ENCODE measurements at places on chromosomes 11 and 22. TPM values are rescaled to one million over a fixed set of nuclear protein-coding genes. Genes with fewer than 3 reads are reported as not detected.
A peak's percentile ranks its signal among the peaks of the same experiment; 100 is the strongest.

- H3K36me3 ChIP-seq: peaks cover 95% of the 10 kb centered on the region
These were observed 20.1 kb downstream of the UBE4A start for GRCh38 chr11:118379497-118379896.

The SCGB1A1 gene
- not detected for total RNA-seq

GRCh38 chr11:14636119-14636518 is 7.5 kb upstream of the PDE3B start:
- no peak overlapping the region for H3K4me3 ChIP-seq
- no peaks in the 10 kb centered on the region for H3K27me3 ChIP-seq
- no peaks in the 10 kb centered on the region for H3K4me1 ChIP-seq
- no peaks in the 10 kb centered on the region for H3K36me3 ChIP-seq

GRCh38 chr11:28466506-28466905 is 358.3 kb downstream of the METTL15 start:
- no peak for DNase-seq
- no peaks in the 10 kb centered on the region for H3K36me3 ChIP-seq
- H3K4me1 ChIP-seq: no peaks in the 10 kb centered on the region
- no peaks in the 10 kb centered on the region for H3K27me3 ChIP-seq

DNA sequence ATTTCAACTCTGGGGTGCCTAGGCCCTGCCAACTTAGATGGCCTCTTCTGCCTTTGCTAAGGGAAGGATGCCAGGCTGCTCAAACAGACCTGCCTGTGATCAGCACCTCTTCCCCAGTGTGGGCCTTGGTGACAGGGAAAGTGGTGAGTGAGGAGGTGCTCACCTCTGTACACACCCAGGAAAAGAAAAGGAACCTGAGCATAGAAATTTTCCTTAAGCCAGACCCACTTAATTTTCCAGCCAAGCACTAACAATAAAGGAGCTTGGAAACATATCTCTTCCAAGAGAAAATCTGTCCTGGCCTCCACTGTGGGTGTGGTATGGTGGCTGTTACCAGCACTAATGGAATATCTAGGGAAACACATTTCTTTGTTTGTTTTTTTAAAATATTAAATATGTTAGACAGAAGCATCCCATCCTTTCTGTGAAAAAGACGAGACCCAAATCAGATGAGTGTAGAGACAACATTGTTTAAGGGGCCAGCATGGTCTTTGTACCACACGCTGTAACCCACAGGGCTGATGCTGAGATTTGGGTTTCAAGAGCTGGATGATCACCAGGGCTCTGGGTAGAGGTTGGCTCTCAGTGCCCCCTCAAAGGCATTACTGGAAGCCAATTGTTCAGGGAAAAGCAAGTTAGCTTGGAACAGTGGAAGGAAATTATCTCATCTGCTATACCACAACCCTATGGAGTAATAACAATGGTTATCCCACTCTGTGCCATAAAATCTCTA is 472.2 kb downstream of the INSC start:
- DNase-seq: no peak
- H3K27me3 ChIP-seq: no peaks in the 10 kb centered on the region
- no peak overlapping the region for H3K4me3 ChIP-seq
- no peaks in the 10 kb centered on the region for H3K36me3 ChIP-seq
- no peak overlapping the region for H3K27ac ChIP-seq

DNA sequence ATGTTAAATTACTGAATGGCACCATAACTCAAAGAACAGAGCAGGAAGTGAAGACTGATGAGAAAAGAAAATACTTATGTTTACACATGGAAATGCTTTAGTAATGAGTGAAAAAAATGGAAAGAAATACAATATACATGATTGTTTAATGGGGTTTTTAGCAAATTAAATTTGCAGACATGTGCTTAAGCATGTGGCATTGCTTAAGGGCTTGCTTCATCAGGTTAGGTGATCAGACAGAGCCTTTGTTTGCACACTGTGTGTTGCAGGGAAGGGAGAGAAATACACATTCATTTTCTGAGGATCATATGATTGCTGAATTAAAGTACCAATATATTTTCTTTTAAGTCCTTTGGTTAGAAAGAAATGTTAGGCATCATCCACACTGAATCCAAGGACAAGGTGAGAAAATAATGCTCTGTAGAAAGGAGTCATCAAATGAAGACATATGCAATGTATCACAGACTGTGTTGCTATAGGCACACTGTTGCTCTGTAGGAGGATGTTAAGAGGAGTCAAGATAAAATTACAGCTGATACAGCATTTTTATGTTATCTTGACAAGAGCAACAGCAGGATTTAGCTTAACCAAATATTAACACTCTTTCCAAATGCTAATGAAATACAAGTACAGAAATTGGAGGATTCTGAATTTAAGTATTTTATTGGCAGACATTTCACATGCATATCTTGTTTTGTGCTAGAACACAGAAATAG is 23.4 kb upstream of the ARHGAP20 start:
- no peak for DNase-seq
- H3K27me3 ChIP-seq: no peaks in the 10 kb centered on the region
- H3K27ac ChIP-seq: no peak overlapping the region
- H3K4me3 ChIP-seq: no peak overlapping the region
- H3K4me1 ChIP-seq: no peaks in the 10 kb centered on the region
- H3K36me3 ChIP-seq: no peaks in the 10 kb centered on the region

The APOL3 gene
- 24.1 TPM for total RNA-seq

- no peak overlapping the region for H3K27ac ChIP-seq
- no peak overlapping the region for H3K4me3 ChIP-seq
- no peaks in the 10 kb centered on the region for H3K36me3 ChIP-seq
- no peaks in the 10 kb centered on the region for H3K27me3 ChIP-seq
- no peaks in the 10 kb centered on the region for H3K4me1 ChIP-seq
These were observed 153.1 kb downstream of the DDX10 start for GRCh38 chr11:108817976-108818375.

The MFRP gene
- not detected for total RNA-seq

DNA sequence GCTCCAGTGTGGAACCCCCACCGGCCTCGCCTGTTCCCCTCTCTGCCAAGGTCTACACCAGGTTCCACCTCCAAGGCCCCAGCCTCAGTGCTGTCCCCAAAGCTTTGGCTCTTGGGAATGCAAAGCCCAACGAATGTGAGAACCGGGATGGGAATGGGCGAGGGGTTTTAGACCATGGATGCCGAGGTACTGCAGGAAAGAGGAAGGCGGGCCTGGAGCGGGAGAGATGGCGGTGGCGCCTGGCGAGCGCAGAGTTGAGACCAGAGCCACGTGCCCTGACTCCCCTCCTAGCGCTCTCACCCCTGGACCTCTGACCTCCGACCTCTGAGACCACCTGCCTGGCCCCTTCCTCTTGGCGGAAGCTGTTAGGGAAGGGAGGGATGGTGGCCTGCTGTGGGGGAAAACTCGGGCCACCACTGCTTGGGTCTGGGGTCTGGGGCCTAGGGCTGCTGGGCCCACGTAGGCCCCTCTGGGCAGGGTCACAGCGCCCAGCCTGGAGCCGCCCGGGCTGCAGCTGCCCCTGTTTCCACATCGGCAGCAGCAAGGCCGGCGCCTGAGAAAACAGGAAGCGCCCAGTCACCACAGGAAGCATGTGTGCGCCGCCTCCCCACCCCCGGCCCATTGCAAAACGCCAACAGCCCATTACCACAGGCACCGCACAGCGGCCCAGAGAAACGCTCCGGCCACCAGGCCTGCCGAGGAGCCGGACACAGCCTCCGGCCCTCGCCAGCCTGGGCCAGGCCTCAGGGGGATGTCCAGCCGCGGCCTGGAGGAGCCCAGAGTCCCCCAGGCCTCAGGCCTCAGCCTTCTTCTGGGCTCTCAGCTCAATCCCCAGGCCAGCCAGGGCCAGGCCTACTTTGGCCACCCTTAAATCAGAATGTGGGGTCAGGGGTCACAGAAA is 13.8 kb upstream of the SLC39A13 start:
- H3K4me1 ChIP-seq: peaks cover 10% of the 10 kb centered on the region
- H3K36me3 ChIP-seq: no peaks in the 10 kb centered on the region
- no peaks in the 10 kb centered on the region for H3K27me3 ChIP-seq
- peak overlapping the region; percentile 77 for H3K27ac ChIP-seq
- peak overlapping the region; percentile 18 for H3K4me3 ChIP-seq
- peak; percentile 53 for DNase-seq

- no peak for DNase-seq
- H3K27ac ChIP-seq: peak overlapping the region; percentile 69
- H3K36me3 ChIP-seq: peaks cover 43% of the 10 kb centered on the region
These were observed 12.5 kb downstream of the NNMT start for GRCh38 chr11:114308689-114309089.

The SAC3D1 gene
- 8.4 TPM for total RNA-seq
